ENCODE measurements at places on chromosomes 4 and X.

DNA sequence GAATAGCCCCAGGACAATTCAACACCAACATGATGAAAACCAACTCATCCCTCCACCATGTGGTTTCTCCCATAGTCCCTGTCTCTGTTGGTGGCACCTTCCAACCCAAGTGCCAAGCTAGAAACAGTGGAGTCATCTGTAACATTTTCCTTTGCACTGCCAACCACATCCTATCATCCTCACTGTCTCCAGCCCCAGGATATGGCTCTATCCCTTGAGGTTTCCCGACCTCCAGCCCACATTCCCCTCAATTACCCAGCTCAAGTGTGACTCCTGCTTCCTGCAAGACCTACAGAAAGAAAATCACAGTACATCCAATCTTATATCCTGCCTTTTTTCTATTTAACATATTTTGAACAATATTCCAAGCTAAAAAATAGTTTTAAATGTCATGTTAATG lies 24.2 kb downstream of the PNMA6F start:
- DNase-seq, result no peak

DNA sequence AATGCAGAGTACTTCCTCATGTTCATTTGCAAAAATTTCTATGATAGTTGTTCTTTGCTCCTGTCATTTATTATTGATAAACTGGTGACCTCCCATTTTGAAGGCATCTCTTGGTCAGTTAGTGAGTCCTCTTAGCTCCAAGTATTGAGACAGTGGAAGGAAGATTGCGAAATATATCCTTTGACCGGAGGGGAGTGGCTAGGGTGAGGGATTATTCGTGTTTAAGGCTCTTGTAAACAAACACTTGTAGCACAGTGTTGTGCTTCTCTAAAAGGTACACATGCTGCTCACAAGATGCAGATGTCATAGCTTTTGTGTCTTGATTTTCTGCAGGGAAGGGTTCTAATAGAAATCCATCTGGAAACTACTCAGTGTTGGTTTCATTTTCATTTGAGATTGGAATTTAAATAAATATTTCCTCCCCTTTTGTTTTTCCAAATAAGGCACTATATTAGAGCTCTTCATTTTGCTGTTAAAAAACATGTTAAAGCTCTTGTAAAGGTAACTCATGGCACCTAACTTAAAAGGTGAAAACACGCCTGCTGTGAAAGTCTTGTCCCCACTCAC lies 21.8 kb downstream of the TXLNG start:
- DNase-seq, result no peak

DNA sequence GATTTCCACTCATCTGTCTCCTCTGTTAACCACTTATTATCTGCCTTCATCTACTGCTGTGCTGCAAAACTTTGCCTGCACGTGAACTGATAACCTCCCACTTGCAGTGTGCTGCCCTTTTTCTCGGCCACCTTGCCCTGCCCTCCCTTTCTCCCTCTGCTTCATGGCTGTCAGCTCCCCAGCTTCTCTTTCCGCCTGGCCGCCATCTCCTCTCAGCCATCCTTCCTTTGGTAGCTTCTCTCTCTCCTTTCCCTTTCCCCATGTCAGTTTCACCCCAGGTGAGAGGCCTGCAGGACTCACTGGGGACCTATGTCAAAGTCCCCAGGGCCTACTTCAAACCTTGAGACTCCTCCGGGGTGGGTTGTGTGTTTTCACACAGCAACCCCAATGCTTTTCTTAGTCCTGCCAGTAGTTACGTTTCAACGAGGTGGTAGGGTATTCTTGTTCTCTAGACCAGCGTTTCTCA lies 6.6 kb downstream of the MSL3 start:
- no peak for DNase-seq

- DNase-seq, result no peak
These were observed 21.2 kb upstream of the SLC7A11 start for GRCh38 chr4:138263247-138263816.

- DNase-seq, result no peak
These were observed 47.2 kb downstream of the MAOA start for GRCh38 chrX:43703211-43703791.

- no peak for DNase-seq
These were observed 23.9 kb downstream of the ARHGAP36 start for GRCh38 chrX:131081772-131082740.

DNA sequence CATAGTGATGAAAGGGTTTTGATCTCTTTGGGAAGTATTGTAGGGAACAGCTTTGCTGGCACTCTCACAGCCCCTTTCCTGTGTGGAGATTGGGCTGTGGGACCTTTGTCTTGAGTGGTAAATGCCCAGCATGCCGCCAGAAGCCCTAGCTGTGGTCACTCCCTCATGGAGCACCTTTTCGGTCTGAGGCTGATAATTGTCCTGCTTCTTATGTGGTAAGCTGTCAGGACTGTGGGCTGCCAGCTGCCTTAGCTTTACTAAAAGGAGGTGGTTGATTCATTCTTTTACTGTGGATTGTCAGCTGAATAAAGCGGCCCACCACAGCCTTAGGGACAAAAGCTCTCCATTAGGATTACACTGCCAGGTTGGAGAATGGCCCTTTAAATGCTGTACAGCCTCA lies 7.1 kb downstream of the PASD1 start:
- DNase-seq, result no peak

All from GM12891 (cell line).